ENCODE measurements at places on chromosomes 7 and 10. TPM values are rescaled to one million over a fixed set of nuclear protein-coding genes. Genes with fewer than 3 reads are reported as not detected.
A peak's percentile ranks its signal among the peaks of the same experiment; 100 is the strongest.

DNA sequence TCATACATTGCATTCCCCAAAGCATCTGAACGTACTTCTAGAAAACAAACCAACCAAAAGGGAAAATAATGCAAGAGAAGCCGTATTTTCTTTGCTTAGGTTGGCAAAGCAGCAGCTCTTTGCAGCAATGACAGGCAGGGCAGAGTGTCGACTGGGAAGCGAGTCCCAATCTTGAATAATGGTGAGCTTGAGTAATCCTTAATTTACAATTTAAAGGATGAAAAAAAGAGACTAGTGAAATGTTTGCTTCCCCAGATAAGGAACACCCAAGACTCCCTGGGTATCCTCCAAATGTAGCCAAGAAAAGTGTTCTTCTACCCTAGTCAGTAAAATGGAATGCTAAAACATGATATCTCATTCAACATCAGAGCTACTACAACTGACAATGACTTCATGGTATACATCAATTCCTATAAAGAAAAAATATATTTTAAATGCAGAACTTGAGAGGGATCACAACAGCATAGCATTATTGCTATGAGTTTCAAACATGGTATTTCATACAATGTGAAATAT, 32.0 kb downstream of the GPAM start:
- no peak for DNase-seq

DNA sequence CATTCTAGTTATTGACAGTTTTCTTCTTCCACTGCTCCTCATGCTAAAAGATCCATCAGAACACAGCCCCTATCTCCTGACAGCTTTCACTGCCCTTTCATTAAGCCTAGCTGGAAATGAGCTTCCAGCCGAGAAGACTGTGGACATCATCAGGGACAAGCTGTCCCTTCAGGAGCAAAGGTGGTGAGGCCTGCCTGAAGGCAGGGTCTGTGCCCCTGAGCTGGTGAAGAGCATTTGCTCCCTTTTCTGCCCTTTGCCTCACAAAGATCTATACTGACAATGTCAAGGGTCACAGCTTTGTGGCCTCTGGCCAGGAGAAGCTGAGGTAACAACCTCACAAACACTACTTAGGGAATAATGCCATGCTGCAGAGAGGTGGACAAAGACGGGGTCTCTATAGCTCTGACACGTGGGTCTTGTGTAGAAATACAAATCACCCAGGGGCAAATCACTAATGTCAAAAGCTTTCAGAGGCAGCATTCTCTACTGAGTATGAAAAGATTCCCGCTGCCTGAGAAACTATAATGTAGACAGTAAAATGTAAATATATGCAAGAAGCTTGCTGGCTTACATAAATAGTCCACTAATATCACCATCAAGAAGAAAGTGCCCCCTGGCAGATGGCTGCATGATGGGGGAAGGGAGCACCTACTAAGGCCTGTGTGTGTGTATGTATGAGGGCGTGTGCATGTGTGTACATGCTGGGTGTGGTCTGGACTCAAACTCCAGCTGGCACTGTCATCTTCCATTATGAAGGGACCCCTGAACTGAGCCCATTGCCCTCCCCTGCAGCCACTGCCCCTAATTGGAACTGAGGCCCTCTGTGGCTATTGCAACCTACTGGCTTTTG, 55.8 kb downstream of the HBP1 start:
- DNase-seq: no peak

OPN4 gene
- not detected for total RNA-seq

DNA sequence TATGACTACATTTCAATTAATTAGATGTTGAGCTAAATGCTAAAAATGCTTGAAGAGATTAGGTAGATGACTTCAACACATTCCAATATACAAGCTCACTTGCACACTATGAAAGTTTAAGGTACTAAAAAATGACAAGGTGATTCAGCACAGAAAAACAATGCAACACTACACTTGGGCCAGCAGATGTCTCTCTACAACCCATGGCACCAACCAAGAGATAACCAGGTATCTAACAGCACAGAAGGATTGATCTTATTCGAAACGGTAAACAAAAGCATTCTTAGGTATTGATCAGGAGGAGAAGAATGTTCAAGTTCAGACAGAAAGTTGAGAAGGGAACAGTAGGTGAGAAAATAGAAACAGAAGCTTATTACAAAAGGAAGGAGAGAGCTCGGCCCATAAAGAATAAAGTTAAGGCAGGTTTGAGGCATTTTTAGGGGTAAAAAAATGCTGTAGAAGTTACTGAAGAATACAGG, 248.2 kb upstream of the KLF14 start:
- peak; percentile 69 for DNase-seq

DNA sequence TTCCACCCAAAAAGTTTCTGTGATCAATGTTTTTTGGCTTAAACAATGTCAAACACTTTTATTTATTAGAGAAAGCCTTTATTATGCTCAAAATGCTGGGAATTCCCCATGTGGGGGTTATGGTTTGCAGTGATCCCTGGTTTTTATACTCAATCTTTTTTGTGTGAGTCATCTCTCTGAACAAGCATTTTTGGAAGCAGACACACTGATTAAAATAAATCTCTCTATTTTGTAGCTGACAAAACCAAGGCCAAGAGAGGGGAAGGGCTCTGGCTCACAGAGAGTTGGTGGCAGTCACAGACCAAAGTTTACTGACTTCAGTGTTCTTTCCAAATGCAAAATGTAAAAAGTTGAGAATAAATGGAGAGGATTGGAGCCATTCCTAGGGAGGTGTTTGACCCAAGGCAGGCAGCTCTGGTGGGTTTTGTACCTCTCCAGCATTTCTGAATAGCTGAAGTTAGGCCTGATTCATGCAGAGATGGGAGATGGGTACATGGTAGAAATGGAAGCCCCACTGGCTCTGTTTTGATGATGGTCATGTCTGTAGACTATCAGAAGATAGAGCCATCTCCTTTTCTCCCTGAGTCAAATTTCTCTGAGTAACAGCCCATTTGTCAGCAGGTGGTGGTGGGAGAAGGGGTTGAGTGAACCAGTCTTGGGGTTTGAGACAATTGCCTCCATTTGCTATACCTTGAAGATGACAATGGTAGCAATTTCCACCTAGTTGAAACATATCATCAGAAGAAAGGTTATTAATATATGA, 45.4 kb upstream of the NAMPT start:
- DNase-seq: peak; percentile 51

C10orf62 gene
- 0.26 TPM for total RNA-seq

DNA sequence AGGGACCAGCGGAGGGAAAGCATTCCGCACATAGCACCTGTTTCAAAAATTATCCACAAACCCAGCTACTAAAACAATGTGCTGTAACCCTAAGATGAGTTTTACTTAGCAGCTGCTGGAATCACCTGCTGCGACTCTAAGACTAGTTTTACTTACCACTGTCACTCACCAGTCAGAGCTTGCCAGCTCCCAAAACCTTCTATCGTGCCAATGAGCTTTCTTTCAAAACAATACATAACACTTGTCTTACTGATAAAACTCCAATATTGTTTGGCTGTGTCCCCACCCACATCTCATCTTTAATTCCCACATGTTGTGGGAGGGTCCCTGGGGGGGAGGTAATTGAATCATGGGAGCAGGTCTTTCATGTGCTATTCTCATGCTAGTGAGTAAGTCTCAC, 18.4 kb downstream of the ST8SIA6 start:
- no peak for DNase-seq

GRCh38 chr10:19500959-19501358, 315.3 kb upstream of the PLXDC2 start:
- no peak for DNase-seq

DNA sequence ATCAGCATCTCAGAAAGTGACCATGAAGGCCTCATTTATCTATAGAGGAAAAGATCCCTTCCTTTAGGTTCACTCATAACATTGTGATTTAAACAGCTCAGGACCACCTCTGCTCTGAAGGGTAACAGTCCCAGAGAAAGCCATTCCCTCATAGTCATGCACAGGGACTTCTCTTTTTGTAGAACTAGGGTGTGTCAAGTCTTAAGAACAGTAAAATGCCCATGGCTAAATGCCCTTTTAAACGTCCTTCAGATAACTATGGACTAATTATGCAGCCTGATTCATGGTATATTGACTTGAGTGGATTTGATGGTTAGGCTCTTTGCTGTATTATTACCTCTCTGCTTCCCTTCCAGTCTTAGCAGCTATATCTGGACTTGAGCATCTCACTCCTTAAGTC, 337.8 kb downstream of the SORCS1 start:
- DNase-seq: no peak

DNA sequence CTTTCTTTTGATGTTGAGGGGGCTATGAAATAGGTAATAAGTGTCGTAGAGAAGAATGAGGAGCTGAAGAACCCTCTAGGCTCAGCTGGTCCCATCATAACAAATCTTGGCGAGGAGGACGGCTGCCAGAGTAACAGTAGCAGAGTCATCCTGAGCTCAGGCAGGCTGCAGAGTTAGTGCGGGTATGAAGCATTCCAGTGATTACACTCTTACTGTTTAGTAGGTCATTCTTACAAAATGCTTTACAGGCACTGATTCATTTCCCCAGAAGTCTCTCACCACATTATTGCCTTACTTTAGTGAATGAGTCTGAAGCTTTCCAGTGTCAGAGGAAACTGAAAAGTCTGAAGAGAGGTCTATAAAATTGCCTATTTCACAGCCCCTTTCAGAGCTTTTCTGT, 43.9 kb upstream of the GPR158 start:
- DNase-seq: no peak

DNA sequence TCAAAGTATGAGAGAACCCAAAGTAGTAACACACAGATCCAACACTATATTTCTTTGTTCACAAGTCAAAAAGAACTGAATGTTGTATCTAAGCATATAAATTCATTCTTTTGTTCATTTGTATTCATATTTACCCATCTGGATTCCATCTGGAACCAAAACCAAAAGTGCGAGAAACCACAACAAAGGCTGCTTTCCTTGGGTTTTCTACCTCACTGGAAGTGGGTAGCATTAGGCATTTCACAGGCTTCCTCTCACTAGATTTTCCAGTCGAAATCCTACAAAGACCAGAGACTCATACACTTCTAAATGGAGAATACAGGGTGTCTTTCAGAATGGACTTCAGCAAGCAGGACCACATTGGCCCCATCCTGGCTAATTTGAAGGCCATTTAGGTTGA, 109.8 kb upstream of the WNT16 start:
- DNase-seq: no peak

DNA sequence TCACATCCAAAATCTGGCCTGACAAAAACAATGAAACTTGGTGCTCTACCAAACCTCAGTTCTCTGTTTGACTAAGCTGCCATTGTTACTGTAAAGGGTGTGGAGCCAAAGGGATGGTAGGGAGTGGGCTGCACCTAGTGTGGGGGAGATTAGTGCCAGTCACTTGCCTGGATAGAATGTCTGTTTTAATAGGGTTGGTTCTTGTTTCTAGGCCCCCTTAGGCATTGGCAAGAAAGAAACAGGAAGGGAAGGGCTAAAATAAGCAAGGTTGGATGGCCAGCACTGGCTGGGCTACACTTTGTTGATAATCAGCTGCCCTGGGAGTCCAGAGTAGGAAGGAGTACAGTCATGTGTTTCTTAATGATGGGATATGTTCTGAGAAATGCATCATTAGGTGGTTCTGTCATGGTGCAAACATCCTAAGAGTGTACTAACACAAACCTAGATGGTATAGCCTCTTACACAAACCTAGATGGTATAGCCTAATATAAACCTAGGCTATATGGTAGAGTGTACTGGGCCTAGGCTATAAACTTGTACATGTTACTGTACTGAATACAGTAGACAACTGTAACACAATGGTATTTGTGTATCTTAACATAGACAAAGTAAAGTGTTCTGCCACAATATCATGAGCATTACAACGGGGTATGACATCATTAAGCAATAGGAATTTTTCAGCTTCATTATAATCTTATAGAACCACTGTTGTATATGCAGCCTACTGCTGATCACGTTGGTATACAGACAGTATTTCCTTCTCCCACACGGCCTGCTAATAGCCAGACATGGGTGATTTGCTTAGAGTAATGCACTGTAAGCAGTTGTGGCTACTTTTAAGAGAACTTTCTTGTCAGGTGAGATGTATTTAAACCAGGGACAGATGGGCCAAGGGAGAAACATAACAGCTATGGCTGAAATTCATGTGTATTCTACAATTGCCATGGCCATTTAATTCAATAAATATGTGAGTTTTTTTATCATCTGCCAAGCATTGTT, 15.4 kb downstream of the BBIP1 start:
- no peak for DNase-seq

OLAH gene
- 1.4 TPM for total RNA-seq

DNA sequence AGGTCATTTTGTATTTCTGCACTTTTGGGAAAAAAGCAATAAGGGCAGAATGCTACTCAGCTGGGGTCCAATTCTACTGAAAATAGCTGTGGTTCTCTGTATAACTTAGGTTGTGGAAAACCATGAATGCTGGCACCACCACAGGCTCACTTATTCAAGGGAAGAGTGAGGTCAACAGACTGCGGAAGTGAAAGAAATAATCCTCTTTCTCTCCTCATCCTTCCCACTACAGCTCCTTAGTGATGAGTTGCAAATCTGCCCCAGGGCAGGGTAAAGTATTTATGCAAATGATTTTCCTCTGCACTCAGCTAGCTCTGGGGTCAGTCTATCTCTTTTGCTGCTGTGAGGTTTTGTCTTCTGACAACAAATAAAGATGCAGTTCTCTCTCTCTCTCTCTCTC, 74.1 kb upstream of the PTPRZ1 start:
- DNase-seq: peak; percentile 6

- DNase-seq: no peak
Observed at GRCh38 chr7:22116451-22117030, 170.8 kb upstream of the CDCA7L start.

GRCh38 chr10:70253878-70254765, 20.9 kb upstream of the PPA1 start:
- DNase-seq: no peak

GRCh38 chr7:104968648-104969047, 45.4 kb upstream of the KMT2E start:
- DNase-seq: no peak

NODAL gene
- not detected for total RNA-seq

AFAP1L2 gene
- total RNA-seq: 8.5 TPM

GRCh38 chr7:43590862-43591557, 8.1 kb downstream of the STK17A start:
- DNase-seq: no peak

GRCh38 chr10:48536916-48537890, 67.7 kb downstream of the ARHGAP22 start:
- no peak for DNase-seq

FFAR4 gene
- not detected for total RNA-seq

SH2D4B gene
- not detected for total RNA-seq

DNA sequence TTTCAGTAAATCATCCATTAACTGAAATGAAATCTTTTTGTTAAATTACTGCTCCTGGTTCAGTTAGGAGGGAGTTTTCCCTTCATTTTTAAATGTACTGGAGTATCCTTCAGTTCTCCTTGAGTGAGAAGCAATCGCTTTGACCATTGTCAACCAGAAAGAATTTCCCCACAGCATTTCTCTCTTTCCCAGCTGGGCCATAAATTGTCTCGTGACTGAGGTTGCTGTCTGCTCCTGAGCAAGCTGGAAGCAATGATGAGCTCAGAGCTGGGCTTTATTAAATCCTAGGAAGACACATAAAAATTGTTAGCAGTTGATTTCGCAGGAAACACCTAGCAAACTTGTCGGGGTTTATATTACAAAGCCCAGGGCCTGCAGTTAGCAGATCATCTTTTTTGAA, 102.0 kb upstream of the INSYN2A start:
- no peak for DNase-seq

- peak; percentile 59 for DNase-seq
Observed at GRCh38 chr7:17130281-17131059, 168.0 kb upstream of the AHR start.

GRCh38 chr10:30007406-30007805, 52.0 kb downstream of the JCAD start:
- no peak for DNase-seq
